ENCODE measurements at places on chromosomes 16 and 17.

DNA sequence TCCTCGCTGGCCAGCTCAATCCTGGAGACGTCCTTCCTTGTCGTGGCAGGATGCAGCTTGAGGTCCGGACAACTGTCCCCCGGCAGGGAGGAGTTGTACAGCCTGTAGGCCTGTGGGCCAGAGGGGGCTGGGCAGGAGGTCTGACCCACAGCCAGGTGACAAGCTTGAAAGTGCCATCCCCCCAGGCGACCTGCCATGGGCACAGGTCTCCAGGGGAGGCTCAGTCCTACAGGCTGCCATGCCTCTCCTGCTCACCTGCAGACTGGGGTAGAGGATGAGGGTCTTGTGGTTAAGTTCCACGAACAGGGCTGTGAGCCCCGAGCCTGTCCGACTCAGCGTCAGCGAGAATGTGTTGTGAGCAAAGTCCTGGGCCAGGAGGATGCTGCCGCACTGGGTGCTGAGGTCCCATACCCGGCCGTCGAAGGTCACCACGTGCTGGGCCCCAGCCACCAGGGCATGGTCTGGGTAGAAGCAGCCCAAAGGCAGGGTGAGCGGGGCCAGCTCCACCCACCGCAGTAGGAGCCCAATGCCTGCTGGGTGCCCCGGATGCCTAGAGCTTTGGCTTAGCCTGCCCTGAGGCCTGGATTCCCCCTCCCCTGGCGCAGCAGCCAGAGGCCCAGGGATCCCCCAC, 39.8 kb downstream of the RMI2 start:
- DNase-seq = no peak

DNA sequence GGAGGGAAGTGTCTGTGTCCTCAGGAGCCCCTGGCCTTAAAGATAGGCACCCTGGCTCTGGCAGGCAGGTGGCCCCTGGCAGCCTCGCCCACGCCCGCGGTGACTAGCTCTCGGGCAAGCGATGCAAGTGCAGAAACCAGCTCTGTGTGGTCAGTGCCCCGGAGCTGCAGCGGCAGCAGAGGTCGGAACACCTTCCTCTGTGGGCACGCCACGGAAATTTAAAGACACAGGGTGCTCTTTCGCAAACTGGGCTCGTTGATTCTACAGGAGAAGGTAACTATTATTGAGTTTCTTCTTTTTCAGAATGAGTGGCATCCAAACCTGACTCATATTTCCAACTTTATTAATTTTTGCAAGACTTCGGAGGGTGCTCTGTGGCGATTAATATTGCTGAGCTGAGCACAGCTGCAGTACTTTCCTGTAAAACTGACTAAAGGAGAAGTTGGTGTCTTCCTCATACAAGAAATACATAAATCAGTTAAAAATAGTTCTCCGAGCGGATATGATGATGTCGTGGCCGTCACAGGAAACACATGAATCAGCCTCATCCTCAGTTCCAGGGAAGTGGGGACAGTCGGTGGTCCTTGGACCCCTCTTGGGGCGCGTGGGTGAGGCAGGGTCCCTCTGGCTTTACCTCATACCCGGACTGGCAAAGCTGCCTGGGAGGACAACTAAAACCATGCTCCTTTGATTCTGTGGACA, 120.2 kb downstream of the METRNL start:
- no peak for DNase-seq

GRCh38 chr17:40473573-40474365, 27.7 kb downstream of the TNS4 start:
- DNase-seq = no peak

DNA sequence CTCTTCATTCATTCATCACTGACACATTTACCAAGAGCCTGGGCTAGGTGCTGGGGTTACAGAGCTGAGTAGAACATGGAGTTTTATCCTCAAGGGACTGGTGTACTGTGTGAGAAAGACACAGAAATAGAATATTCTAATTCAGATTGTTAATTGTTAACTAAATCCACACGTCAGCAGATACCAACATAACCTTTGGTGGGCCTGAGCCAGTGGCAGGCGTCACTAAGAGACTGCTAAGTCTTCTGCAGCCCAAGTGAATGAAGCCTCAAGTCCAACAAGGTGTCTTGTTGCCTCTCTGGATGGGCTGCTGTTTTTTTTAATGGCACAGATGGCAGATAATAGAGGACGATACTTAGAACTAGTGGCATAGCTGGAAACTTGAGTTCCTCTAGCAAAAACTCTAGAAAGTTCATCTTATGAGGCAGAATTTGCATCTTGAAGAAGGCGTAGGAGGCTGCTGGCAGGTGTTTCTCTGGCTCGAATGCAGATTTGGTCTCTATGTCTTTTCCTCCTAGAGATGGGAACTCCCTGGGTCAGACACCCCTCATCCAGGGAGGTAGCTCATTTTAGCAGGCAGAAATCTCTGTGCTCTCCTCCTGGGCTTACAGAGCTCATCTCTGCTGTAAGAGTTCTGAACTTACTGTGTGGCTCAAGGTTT, 179.5 kb downstream of the NTN1 start:
- no peak for DNase-seq

GRCh38 chr17:35265566-35266141, 22.8 kb downstream of the SLFN5 start:
- DNase-seq = no peak

Data from T follicular helper cell (primary cell).